ENCODE measurements at places on chromosomes 4 and X.

GRCh38 chr4:153333874-153334273 lies 10.6 kb upstream of the MND1 start:
- no peak for DNase-seq

- no peak for DNase-seq
These were observed 286.8 kb upstream of the VCX3A start for GRCh38 chrX:6821730-6822129.

GRCh38 chr4:151712777-151713176 lies 48.0 kb downstream of the GATB start:
- DNase-seq, result no peak

GRCh38 chr4:121749225-121749624 lies 15.7 kb downstream of the SMIM43 start:
- no peak for DNase-seq

DNA sequence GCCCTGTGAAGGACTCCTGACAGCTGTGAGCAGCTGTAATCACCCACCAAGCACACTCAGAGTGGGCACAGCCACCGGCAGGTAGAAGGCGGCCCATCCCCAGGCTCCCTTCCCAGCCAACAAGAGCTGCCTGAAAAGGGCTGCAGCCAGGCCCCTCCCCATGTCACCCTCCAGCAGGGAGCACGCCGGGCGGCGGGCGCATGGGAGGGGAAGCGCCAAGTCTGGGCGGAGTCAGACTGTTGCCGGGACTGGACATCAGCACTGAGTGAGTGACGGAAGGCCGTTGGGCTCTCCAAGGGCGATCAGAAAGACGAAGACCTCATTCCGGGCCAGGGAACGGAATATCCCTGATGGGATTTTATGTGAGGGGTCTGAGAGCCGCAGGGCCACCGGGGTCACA lies 82.1 kb downstream of the PPP2R2C start:
- DNase-seq, result no peak

DNA sequence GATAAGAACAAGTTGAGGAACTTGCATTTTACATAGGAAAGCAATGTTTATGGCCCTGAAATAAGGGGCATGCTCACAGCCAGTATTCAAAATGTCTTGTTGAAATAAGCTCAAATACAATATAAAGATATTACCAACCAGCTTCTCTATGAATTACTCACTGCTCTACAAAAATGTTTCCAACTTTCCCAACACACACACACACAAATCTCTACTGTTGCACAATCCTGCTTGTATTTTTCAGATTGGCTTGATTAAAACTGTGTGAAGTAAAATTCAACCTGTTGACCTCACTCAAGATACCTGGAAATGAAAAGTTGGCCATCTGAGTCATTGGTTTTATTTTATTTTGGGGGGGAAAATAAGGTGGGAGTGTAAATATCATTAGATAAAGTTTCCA lies 128.6 kb downstream of the CHIC2 start:
- DNase-seq, result no peak

Measured in CD4-positive, alpha-beta T cell treated with Interleukin-1 beta for 1 hour (primary cell).